Mammary microvascular endothelial cell (primary cell): ENCODE measurements at places on chromosomes 13 and 19. TPM values are rescaled to one million over a fixed set of nuclear protein-coding genes. Genes with fewer than 3 reads are reported as not detected.

The ZNF580 gene
- total RNA-seq = 6.5 and 11.2 TPM in 2 replicates

The ZNF506 gene
- 6.6 and 11.2 TPM in 2 replicates for total RNA-seq

The TEX26 gene
- not detected in 2 replicates for total RNA-seq

The FRY gene
- total RNA-seq = 17.8 and 26.3 TPM in 2 replicates

The SMIM24 gene
- total RNA-seq = not detected in 2 replicates

The CD79A gene
- 0.10 and 0.47 TPM in 2 replicates for total RNA-seq

The PGLYRP2 gene
- total RNA-seq = not detected in 2 replicates
